Activated naive CD4-positive, alpha-beta T cell (primary cell): ENCODE measurements at places on chromosomes 2 and 18.

GRCh38 chr2:236875906-236876505 lies 209.7 kb upstream of the COPS8 start:
- DNase-seq = no peak

GRCh38 chr2:7904319-7904718 lies 777.5 kb upstream of the ID2 start:
- no peak for DNase-seq

DNA sequence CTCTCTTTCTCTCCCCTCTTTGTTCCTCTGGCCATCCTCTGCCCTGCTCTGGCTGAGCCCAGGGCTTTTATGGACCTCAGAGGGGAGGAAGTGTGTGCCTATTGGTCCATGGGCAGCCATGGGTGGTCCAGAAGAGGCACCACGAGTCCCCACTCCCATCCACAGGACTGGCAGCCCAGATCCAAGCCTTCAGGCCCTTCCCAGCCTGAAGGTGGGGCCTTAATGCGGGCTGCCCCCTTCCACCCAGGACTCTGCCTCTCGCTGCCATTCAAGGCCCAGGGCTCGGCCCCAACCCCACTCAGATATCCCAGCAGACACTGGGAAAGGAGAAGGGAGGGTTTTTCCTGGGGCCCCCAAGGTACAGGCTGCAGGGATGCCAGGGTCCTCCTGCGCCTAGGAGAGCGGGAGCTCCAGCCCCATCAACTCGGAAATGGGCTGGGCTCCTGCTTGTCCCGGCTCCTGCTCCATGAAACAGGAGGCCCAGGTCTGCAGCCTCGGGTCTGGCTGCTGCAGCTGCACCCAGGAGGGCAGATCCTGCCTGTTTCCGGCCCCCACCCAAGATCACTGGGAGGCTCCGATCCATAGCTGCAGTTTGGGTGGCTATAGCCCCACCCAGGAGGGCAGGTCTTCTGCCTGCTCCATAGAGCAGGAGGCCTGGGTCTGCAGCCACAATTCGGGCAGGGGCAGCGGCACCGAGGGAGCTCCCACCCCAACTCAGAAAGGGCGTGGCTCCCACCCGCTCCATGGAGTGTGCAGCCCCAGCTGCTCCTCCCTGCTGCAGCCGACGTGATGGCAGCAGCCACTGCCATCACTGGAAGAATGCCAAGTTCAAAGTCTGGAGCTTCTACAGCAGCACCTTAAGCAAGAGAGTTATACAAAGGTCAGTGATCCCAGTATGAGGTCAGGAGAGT lies 116.6 kb upstream of the RBBP8 start:
- DNase-seq = no peak

DNA sequence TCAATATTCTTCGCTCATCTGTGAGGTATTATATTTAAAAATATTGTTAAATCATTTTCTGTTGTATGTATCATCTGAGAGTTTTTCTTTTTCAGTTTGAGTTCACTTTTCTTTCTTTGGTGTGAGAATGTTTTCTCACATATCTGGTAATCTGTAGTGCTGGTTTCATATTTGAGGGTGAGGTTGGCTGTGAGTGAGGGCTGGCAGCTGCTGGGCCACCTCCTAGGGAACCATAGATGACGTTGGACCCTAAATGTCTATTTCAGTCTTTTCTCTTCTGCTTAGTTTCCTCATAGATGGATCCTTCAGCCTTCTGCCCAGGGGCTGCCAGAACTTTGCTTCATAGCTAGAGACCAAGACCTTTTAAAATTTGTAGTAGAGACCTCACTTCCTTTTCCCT lies 33.5 kb downstream of the MGAT5 start:
- DNase-seq = no peak
